ENCODE measurements at places on chromosomes 5 and 9. TPM values are rescaled to one million over a fixed set of nuclear protein-coding genes. Genes with fewer than 3 reads are reported as not detected.
A peak's percentile ranks its signal among the peaks of the same experiment; 100 is the strongest.

- no peak for DNase-seq
Measured at GRCh38 chr9:19386502-19387044, 6.5 kb upstream of the RPS6 start.

GRCh38 chr5:124738681-124739633 is 7.5 kb downstream of the ZNF608 start:
- DNase-seq = no peak

GRCh38 chr5:77255617-77256016 is 45.1 kb downstream of the PDE8B start:
- no peak for DNase-seq

DNA sequence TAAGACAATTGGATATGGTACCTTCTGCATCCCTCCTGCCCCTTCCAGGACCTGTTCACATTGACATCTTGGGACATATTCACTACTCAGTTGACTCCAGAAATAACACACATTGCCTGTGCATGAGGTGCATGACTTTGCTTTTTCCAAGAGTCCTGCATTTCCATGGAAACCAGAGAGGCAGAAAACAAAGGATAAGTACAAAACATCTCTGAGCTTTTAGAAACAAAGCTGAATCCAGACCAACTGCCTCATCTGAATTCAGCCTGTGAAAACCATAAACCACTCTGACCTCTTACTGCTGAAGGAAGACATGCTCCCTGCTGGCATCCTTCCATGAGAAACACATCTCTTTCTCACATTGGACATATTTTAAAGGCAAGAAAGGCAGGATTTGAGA is 695.1 kb downstream of the TAF11L14 start:
- no peak for DNase-seq

CATSPER3 gene
- 1.0 TPM for total RNA-seq

DNA sequence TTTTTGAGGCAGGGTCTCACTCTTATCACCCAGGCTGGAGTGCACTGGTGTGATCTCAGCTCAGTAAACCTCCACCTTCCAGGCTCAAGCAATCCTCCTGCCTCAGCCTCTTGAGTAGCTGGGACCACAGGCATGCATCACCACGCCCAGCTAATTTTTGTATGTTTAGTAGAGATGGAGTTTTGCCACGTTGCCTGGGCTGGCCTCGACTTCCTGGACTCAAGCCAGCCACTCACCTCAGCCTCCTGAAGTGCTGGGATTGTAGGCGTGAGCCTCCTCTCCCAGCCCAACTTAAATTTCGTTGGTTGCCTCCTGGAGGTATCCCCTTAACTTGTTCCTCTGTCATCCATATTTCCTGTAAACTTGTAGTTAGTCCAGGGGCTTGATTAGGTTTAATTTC is 47.2 kb downstream of the RAB24 start:
- no peak for DNase-seq

DNA sequence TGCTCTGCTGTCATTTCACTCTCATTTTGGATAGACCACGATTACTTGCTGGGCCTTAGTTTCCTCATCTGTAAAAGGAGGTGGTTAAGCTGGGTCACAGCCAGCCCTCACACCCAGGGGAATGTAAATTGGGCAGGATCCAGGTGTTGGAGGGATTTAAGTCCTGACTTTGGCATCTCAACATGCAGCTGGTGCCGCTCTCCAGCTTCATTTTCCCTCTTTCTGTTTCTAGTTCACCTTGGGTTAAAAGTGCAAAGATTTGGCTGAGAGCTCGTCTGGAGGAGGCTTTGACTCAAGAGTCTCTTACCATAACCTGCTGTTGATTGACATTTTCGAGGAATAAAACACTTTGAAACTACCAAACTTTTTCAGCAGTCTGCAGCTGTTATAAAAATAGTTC is 144.3 kb upstream of the DHFR start:
- no peak for DNase-seq

GRCh38 chr9:103819936-103820335 is 274.2 kb upstream of the SMC2 start:
- no peak for DNase-seq

ADRB2 gene
- 3.4 TPM for total RNA-seq

TLX3 gene
- not detected for total RNA-seq

- no peak for DNase-seq
Measured at GRCh38 chr5:72394688-72395087, 74.5 kb downstream of the PTCD2 start.

DNA sequence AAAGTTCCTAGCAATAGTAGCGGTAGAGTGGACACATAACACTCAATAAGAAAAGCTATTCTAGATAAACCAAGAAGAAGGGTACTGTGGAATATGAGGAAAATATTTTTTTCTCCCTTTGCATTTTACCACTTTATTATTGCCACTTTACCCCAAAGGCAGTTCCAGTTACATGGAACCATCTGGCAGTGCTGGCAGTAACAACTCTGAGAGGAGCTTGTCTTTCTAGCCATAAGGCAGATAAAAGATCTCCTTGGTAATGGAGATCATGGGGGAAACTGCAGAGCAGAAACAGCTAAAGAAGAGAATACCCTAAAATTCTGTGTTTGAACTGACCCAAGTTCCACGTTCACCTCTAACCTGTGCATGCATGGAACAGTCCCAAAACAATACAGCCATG is 38.5 kb downstream of the UBTD2 start:
- no peak for DNase-seq

- DNase-seq = peak; percentile 62
Measured at GRCh38 chr9:117555964-117556629, 141.2 kb upstream of the ASTN2 start.

ANKRD34B gene
- total RNA-seq = not detected

DNA sequence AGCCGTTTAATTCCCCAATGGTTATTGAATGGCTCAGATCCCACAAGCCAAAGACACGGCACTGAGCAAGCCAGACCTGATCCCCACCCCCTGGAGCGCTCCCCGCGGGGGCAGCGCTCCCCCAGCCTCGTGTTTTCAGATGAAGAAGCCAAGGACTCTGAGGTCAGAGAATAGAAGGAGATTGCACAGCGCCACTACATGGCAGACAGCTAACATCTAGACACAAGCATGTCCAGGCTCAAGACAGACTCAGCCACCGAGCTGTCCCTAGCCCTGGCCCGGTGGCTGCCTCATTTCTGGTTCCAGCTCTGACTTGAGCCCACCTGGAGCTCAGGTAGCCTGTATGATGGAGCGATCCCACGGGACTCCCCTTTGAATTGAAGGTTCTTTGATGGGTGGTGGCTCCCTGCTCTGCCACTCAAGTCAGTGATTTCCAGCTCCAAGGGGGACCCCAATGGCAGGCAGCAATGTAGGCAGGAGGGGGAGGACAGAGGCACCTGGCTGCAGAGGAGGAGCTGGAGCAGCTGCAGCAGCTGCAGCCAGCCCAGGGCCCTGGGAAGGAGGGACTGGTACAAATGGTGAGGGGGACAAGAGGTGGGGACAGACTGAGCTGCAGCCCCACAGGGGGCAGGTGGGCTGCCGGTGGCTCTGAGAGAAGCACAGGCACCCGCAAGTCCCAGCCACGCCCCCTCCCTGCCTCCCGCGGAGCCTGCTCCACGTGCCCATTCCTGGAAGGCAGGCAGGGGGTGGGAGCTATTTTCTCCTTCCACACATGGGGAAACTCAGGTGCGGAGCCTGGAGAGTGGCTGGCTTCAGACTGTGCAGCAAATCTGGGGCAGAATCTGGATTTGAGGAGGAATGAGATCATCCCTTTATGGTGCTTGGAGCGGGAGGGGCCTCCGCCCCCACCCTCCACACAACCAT is 40.2 kb downstream of the NTNG2 start:
- no peak for DNase-seq

GTF3C5 gene
- 58.8 TPM for total RNA-seq

DNA sequence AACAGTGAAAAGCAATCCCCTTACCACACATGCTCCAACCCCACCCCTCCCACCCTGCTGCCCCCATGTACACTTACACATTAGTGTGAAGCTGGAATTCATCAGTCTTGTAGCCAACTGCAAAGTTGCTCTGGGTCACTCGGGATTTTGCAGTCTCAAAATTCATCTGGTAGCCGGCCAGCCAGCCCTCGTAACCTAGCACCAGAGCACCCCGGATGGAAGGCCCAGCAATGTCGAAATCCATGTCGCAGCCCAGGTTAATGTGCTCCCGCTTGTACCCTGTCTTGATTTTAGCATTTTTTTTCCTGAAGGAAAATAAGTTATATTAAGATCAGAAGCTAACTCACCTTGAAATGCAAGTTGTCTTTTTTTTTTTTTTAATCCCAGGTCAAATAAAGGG is 12.2 kb upstream of the C5orf15 start:
- no peak for DNase-seq

DNA sequence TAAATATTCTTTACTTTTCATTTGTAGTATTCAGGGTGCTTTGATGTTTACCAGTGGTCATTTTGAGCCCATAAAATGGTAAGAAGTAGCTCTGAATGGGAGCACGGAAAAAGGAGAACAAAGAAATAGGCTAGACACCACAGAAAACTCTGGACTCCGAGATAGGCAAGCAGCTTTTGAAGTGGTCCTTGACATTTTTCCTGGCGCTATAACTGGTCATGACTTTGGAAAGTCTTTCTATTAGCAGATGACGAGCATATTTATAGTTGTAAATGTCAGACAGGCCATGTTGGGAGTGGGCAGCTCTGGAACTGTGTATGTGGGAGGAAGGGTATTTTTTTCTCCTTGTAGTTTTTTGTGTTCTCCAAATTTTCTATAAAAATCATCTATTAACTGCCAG is 126.1 kb upstream of the POC5 start:
- no peak for DNase-seq

DNA sequence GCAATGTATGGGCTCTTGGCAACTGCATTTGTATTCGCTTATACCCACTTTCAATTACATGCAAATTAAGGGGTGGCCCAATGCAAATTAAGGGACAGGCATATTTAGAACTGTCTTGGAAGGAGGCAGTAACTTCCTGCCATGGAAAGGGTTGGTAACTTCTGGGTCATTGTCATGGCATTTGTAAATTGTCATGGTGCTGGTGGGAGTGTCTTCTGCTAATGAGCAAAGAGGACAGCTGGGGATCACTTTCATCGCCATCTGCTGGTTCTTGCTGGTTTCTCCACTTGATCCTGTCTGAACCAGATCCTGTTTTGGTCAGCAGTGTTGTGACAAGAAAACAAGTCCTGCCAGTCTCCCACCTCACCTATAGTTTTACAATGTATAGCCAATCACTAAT is 23.3 kb upstream of the UGT3A2 start:
- DNase-seq = no peak

DNA sequence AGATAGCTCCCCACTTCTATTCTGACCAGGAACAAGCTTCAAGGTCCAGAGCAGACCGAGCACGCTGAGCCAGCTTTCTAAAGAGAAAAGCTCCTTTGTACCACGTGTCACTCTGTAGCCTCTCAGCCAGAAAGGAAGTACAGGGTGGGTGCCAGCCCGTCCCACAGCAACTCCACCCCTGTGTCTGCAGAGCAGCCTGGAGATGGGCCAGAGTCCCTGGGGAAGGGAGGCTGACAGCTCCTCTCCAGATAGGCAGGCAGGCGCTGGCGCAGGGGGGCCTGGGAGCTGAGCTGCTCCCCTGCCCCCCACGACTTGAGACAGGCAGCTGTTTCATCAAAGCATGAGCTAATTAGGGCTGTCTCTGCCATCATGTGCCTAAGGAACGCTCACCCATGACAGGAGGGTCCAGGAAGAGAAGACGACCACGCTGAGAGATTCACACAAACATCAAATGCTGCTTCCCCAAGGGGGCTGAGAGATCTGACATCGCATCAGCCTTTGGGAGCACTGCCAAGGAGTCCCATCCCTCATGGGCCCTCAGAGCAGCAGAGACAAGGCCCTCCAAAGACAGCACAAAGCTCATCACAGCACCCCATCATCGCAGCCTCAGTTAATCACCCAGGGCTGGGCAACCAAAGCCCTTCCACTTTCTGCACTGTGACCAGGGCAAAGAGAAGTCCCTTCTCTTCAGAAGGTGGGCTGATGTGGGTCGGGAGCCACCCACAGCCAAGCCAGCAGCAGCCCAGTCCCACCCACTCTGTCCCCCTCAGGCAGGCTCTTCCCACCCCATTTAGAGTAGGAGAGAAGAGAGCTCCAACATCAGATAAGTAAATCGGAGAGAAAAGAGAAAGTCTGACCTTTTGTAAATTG is 78.5 kb upstream of the LRRTM2 start:
- peak; percentile 83 for DNase-seq

DNA sequence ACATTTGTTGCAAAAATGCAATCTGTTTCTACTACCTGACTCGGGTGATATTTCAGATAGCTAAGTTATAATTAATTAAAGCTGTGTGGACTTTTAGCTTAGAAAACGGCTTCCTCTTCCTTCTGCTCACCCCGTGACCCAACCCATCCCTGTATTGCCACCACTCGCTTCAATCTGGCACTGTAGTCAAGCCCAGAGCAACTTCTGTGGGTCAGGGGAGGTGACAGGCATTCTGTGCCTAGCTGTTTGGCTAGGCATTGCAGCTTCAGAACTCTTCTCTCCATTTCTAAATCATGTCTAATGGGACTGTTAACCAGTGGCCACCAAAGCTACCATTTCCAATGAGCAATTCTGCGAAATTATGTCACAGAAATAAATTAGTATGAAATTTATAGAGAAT is 179.7 kb upstream of the TLX3 start:
- DNase-seq = no peak

GRCh38 chr5:1058083-1058945 is 49.7 kb downstream of the NKD2 start:
- no peak for DNase-seq

All from mucosa of gallbladder (tissue), 1 donor.